ENCODE measurements at places on chromosomes 16 and 17. TPM values are rescaled to one million over a fixed set of nuclear protein-coding genes. Genes with fewer than 3 reads are reported as not detected.

DNA sequence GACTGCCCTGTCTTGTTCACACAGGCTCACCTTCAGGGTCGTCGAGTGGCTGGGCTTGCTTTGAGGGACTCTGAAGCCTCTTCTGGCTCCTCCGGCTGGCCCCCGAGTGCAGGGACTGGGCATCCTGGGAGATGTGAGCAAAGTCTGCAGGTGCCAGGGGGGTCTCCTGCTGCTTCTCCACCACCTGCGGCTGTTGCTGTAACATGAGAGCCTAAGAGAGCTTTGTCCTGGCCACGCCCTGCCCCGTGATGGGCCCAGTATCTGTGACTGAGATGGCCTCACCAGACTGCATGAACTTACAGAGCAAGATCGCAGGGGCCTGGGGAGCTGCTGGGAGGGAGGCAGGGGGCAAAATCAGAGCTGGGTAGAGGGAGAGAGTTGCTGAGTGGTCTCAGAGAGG, 12.5 kb downstream of the ERN2 start:
- DNase-seq, result no peak
- peaks cover 8% of the 10 kb centered on the region for H3K4me1 ChIP-seq
- H3K27ac ChIP-seq, result no peak overlapping the region
- no peaks in the 10 kb centered on the region for H3K36me3 ChIP-seq
- no peak overlapping the region for H3K4me3 ChIP-seq
- no peaks in the 10 kb centered on the region for H3K27me3 ChIP-seq

- no peak for DNase-seq
- peaks cover 9% of the 10 kb centered on the region for H3K36me3 ChIP-seq
- H3K4me1 ChIP-seq, result peaks cover 3% of the 10 kb centered on the region
Measured at GRCh38 chr17:83041305-83041704, 38.1 kb upstream of the METRNL start.

The MYO1D gene
- 5.8 TPM for total RNA-seq

- H3K4me1 ChIP-seq, result no peaks in the 10 kb centered on the region
- no peaks in the 10 kb centered on the region for H3K27me3 ChIP-seq
- peaks cover 73% of the 10 kb centered on the region for H3K36me3 ChIP-seq
- no peak for DNase-seq
Measured at GRCh38 chr17:17216776-17217175, 10.6 kb upstream of the PLD6 start.

The ABCC11 gene
- 0.08 TPM for total RNA-seq

The FSCN2 gene
- 1.0 TPM for total RNA-seq

The CARD14 gene
- not detected for total RNA-seq

The TMEM100 gene
- total RNA-seq, result not detected
